T-helper 1 cell (primary cell): ENCODE measurements at places on chromosomes 1 and 21.

GRCh38 chr21:31180256-31181081 is 142.2 kb upstream of the KRTAP19-8 start:
- no peak for DNase-seq

- peak; percentile 47 for DNase-seq
These were observed 101.5 kb upstream of the TLR5 start for GRCh38 chr1:223244366-223245103.

- DNase-seq: no peak
These were observed 75.5 kb upstream of the PDC start for GRCh38 chr1:186536273-186536890.

DNA sequence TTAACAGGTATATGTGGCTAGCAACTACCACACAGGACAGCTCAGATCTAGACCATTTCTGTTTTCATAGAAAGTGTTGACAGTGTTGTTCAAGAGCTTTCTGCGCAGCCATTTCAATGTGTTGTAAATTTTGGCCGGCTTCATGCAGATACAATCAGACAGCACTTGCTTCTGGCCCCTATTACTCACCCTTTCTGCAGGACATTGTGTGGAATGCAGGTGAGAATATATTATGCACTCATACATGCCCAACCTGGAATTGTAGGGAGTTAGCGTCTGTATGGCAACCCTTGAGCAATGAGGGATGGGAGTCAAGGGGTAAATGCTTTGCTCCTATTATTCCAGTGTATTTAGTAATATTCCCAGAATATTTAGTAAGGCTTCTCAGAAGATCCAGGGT is 180.9 kb upstream of the PLXNA2 start:
- no peak for DNase-seq

DNA sequence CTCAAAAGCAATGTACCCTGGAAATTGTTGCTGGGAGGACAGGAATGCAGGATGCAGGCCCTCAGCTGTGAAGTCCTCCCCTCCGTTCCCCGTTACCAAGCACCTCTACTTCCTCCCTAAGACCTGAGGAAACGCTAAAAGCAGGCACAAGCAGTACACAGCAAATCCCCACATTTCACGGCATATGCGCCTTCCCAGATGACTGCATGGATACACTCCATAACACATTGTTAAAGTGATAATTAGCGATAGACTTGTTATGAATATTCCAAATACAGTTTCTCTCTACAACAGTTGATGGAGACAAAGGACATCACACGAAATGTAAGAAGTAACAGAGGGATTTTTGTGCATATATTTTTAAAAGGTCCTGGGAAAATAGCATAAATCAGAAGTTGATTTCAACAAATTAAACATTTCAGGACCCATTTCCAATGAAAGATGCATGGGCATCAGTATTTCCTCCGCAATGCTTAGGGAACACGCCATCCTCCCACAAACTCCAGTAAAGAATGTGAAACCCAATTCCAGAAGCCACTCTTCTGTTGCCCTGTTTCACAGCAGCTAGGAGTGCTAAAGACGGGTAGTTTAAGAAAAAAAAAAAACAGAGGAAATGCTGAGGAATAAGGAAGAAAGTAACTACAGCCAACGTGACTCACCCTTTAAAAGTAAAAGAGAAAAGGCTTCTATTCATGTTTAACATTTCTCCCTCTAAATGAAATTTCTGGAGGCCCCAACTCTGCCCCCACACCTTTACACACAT is 75.5 kb downstream of the HIVEP3 start:
- no peak for DNase-seq

GRCh38 chr21:35873441-35873840 is 186.9 kb downstream of the SETD4 start:
- no peak for DNase-seq

DNA sequence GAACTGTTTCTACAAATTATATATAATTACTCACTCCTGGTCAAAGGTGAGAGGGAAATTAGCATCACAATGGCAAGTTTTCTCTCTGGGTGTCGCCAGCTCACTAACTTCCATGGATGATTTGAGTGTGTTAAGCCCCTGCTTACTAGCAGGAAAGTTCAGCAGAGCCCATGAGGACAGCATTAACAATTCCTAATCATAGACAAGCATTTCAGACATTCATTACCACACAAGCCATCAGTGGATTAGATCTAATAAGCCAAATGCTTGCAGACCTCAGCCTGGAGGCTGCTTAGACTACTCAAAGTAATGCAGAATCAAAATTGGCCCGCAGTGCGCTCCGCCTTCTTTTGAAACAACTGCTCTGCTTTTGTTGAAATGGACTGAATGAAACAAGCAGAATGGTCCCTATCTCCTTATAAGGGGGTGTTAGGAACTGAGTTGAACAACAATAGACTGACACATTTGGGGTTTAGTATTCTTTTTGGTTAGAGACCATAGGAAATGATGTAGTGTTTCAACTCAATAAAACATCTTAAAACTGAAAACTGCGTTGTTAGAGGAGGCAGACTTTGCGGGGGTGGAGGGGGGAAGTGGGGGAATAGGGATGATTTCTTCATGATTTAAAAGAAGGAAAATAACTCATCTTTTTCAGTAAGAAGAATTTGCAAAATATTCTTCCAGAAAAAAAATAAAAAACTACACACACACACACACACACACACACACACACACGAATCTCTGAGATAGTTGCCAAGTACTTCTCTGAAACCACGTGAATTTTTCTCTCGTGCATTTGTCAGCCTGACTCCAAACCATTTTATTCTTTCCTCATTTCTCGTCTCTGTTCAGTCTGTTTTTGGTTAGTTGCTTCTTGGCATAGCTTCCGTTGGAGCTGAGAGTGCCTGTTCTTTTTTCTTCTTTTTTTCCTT is 54.6 kb downstream of the GORAB start:
- DNase-seq: no peak

- DNase-seq: no peak
These were observed 15.5 kb downstream of the DPYD start for GRCh38 chr1:97905141-97905940.

- DNase-seq: no peak
These were observed 70.5 kb upstream of the DMRTA2 start for GRCh38 chr1:50493710-50494109.

DNA sequence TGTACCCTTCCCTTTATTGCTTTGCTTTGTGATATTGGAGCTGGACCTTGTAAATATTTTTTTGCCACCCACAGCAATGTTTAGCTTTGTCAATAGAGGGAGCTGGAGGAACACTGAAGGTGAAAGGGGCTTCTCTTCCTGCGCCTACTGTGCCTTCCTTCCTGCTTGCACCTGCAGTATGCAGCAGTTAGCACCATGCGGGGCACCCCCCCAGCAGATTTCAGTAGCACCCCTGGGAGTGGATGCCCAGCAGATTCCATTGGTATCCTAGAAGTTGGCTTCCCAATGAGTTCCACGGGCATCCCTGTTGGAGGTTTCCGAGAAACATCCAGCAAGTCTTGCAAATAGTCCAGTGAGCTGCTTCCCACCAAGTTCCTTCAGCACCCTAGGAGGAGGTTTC is 25.6 kb downstream of the S100A10 start:
- DNase-seq: peak; percentile 75

DNA sequence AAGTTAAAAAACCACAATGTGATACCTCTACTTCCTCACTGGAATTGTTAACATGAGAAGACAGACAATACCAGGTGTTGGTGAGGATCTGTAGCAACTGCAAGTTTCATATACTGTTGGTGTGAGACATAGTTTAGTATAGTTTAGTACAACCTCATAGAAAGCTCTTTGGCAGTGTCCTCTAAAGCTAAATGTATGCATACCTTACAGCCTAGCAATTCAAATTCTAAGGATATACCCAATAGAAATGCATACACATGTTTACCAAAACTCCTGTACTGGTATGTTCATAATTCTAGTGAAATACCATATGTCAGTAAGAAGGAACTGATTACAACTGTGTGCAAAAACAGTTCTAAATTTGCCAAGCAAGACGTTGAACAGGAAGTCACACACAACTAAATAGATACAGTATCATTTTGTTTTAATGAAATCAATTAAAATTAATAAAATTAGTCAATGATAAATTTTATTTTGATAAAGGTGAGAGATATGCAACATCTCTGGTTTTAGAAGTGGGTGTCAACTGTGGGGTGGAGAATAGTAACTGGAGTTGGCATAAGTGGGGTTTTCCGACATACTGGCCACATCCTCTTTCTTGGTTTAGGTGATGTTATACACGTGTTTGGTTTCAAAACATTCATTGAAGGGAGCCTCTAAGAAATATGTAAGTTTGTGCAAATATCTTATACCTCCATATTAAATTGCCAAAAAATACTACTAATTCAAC is 450.7 kb downstream of the PTPRC start:
- DNase-seq: peak; percentile 87

- DNase-seq: no peak
These were observed 23.2 kb upstream of the QSOX1 start for GRCh38 chr1:180131510-180131909.

- DNase-seq: no peak
These were observed 87.2 kb downstream of the HLX start for GRCh38 chr1:220966473-220966872.

- no peak for DNase-seq
These were observed 26.4 kb upstream of the EVA1B start for GRCh38 chr1:36349839-36350238.

- no peak for DNase-seq
These were observed 273.8 kb downstream of the RPS6KC1 start for GRCh38 chr1:213324859-213325258.

DNA sequence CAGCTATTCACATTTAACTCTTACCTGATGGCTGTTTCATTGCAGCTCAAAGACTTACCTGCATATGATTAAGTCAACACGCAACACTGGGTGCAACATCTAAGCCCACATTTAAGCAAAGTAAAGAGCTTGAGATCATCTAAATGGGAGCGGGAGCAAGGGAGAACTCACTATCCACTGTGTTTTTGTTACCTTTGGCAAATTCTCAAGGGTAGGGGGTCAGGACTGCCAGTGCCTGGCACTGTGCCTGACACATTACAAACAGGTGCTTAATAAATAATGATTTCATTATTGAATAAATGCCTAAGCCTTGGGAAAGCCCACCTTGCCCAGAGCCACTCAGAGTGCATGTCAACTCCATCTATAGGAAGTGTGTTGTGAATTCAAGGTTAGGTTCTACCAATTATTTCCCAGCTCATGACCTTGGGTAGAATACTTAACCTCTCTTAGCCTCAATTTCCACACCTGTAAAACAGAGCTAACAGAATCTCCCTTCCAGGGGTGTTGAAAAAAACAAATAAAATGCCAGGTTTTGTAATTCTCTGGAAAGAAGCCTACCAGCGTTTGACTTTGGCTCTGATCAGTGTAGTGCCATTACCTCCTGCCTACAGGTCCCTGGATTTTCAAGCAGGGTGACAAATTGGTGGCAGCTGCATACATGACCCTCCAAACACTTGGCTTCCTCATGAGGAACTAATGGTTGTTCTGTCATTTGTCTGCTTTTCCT is 109.7 kb downstream of the TGFBR3 start:
- no peak for DNase-seq

DNA sequence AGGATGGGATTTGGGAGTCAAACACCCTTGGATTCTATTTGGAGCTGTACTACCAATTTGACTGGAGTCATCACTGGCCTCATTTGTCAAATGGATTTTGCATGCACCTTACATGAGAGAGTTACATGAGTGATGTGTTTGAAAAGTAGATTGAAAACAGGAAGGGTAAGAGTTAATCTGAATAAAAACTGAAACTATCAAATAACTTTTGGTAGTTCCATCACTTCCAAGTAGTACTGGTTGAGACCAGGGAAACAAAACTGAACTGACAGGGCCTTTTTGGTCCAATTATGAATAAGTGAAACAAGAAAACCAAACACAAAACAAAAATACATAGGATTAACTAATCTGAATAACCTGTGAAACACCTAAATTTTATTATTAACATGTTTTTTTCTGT is 30.2 kb downstream of the NUCKS1 start:
- peak; percentile 18 for DNase-seq

DNA sequence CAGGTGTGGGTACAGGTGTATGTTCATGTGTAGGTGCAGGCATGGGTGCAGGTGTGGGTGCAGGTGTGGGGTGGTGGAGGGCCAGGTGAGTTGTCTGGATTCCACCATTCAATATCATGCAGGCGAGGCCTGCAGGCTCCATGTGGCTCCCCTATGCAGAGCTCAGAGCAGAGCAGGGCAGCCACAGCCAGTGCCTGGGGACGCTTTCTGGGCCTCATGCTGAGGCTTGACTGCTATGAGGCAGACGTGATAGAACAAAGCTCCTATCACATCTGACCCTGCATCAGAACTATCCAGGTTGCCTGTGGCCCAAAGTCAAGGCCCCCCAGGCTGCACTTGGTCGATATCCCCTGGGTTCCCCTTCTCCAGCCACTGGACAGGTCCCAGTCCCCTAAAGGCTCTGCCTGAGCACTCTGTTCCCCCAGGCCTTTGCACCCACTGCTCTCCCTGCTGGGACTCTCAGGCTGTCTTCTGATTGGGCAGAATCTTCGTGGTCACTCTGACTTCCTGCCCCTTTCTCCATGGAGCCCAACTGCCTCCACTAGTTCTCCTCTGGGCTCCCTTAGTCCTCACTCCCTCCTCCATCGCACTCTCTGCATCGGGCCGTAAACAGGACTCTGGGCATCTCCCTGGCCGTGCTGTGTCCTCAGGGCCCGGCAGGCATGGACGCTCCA is 78.6 kb upstream of the ACTL8 start:
- DNase-seq: no peak

DNA sequence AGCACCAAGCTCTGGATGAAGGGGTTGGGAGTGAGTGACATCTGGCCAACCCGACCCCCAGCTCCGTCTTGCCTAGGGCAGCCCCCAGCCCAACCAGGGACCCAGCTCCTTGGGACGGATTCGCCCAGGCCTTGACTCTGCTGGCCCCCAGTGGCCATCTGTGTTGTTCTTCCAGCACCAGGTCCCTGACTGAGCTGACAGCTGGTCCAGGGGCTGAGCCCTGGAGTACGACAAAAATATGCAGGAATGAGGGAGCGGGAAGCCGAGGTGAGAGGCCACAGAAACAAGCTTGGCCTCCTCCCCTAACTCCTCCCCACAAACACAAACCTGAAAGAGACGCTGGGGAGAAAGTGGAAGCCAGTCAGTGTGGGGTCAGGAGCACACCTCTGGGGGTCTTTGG is 55.0 kb upstream of the PAX7 start:
- DNase-seq: peak; percentile 25

DNA sequence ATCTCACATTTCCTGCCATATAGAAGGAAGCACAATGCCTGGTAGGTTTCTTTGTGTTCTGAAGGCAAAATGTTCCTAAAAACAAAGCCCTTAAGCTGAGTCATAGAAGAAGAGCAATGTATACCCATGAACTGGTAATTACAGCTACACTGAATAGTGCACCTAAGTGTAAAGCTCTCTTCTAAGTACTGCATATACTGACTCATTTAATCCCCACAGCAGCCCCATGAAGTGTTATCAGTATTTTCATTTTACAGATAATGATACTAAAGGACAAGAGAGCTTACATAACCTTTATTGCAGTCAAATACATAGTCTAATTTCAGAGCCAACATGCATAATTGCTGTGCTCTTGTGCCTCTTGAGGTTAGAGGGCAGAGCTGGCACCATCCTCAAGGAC is 239.9 kb downstream of the DPYD start:
- DNase-seq: no peak

GRCh38 chr1:234295068-234295467 is 78.2 kb upstream of the COA6 start:
- no peak for DNase-seq

GRCh38 chr1:211732293-211732980 is 57.0 kb upstream of the NEK2 start:
- no peak for DNase-seq

- no peak for DNase-seq
These were observed 99.7 kb downstream of the GLIS1 start for GRCh38 chr1:53639251-53639763.

- DNase-seq: no peak
These were observed 909.1 kb downstream of the NCAM2 start for GRCh38 chr21:21907271-21907670.

GRCh38 chr1:29208442-29208841 is 22.3 kb downstream of the MECR start:
- DNase-seq: no peak
